CMK (cell line): ENCODE measurements at places on chromosomes 13 and 19.

DNA sequence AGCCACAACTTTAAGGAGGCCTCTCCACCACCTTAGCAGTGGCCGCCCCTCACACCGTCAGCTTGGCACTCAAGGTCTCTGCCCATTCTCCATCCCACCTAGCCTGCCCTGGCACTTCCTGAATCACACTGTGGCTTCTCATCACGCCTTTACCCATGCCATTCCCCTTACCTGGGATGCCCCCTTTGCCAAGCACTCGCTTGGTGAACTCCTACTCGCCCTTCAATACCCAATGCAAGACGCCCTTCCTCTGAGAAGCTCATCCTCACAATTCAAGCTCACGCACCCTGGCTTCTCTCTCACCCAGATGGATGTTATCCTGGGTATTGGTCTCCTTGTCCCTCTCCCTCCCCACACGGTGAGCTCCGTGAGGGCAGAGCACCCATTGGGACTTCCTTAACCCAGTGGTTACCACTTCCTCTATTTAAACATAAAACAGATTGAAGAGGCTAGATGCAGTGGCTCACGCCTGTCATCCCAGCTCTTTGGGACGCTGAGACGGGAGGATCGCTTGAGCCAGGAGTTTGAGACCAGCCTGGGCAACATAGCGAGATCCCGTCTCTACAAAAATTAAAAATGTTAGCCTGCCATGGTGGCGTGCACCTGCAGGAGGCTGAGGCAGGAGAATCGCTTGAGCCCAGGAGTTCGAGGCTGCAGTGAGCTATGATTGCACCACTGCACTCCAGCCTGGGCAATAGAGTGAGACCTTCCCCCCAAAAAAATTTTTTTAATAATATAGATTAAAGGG lies 12.6 kb upstream of the SHD start:
- DNase-seq: no peak

DNA sequence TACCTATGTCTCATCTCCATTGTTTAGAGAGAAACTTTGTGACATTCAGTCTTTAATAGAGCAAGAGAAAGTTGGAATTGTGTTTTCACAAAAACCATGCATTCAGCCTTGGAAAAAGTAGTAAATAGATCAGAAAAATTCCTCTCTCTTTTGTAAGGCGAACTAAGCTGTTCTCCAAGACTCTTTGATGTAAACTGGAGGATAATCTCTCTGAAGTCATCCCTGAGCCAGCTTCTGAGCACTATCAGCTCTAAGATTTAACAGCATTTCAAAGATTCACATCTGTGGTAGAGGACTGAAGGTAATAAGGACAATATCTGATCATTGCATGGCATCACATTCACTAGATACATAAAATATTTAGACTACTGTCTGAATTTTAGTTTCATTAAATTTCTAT lies 904.6 kb upstream of the ATXN8OS start:
- no peak for DNase-seq

DNA sequence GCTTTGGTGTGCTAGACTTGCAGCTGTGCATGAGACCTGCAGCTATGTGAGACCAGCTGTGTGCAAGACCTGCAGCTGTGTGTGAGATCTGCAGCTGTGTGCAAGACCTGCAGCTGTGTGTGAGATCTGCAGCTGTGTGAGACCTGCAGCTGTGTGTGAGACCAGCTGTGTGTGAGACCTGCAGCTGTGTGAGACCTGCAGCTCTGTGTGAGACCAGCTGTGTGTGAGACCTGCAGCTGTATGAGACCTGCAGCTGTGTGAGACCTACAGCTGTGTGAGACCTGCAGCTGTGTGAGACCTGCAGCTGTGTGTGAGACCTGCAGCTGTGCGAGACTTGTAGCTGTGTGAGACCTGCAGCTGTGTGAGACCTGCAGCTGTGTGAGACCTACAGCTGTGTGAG lies 6.7 kb upstream of the DCUN1D2 start:
- no peak for DNase-seq

DNA sequence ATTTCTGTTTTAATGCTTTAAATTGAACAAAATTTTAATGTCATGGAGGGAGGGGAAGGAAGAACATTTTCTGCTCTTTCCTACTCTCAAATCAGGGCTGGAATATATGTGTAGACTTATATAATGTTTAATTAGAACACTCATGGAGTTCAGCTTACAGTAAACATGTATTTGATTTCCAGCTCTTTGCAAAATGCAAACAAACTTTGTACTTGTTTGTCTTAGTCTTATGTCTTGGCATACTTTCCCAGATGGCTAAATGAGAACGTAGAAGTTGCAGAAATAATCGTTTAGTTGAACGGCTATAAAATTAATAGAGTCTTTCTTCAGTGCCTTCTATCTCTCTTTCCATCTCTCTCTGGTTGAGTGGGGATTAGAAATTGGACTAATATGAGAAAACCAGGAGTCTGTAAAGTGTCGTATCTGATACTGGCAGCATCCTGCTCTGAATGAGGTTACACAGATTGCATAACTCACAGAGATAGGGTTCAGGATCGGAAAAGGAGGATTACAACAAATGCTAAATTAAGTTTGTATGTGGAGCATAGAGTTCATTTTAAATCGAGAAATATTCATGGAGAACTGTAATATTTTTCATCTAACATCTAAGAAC lies 82.3 kb downstream of the FGF9 start:
- no peak for DNase-seq

DNA sequence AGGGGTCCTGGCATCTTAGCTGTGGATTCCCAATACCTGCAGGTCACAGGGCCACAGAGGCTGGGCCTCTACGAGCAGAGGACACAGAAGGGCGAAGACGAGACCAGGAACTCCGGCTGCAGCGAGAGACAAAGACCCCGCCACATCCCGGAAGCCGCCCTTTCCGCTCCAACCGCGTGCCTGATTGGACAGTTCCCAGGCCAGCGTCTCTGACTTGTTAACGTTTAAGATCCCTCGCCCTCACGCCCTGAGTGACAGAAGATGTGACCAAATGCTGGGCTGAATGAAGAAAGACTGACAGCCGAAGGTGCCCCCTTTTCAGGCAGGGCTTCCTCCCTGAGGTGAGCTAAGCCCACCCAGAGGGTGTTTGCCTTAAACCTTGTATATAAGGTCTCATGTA lies at the start of gene ZNF98:
TSS of gene ZNF98 (minus strand) at position 136 of the 400 bp plus-strand sequence. CDS start at position 14, 122 bp downstream.
- no peak for DNase-seq

DNA sequence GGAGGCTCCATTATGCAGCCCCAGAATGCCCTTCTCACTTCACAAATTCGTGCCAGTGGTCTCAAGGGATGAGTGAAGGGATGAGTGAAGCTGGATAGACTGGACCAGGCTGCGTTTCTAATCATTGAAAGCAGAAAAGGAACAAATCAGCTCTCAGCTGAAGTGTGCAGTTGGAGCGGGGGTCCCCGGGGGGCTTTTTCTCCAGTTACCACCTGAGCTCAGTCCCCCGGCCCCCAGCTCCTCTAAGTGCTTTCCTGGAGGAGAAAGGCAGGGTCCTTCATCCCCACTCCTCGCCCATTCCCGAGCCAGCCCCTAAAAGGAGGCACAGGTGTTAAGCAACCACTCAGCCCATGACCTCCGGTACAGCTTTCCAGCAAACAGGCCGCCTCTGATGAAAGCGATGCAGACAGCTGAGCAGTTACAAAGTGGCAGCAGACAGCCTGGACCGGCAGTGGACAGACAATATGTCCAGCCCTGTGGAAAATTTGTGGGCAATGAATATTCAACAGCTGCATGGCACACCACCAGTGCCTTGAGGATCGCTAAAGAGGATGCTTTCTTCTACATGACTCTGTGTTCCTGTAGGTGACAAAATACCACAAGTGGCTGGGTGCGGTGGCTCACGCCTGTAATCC lies 110.7 kb upstream of the UBL3 start:
- DNase-seq: no peak

DNA sequence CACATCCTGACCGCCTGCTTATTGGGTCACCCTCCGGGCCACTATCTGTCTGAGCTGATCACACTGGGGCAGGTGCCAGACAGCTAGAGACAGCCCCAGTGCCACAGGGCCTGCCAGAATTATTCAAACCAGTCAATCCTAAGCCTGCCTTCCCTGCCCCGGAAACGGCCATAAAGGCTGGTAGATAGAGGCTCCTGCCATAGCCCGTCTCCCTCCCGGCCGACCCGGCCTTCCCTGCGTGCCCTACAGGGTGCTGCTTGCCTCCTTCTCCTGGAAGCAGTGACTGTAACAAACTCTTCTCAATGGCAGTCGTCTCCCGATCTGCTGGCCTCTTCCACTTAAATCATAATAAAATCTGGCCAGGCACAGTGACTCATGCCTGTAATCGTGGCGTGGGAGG lies 158.6 kb upstream of the SOX1 start:
- DNase-seq: no peak

GRCh38 chr19:52646571-52647217 lies 8.5 kb upstream of the ZNF83 start:
- DNase-seq: no peak

GRCh38 chr13:90766386-90766902 lies 581.0 kb upstream of the MIR17HG start:
- no peak for DNase-seq
